Amniotic stem cell (primary cell): ENCODE measurements at places on chromosomes 1 and 21.

DNA sequence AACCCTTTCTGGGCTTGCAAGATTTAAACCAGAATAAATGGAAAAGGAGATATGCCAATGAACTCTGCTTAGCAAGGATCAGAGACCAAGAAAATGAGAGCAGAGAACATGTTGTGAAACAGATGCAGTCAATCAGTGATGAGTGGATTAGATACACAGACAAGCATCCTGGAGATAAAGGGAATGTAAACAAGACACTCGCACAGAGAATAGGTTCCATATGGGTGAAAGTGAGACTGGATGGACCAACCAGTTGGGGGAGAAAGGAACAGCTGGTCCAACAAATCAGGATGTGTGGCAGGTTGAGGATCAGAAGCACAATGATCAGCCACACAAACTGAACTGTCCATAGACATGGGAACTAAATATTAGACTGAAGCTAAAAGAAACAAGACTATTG lies 338.2 kb downstream of the ASTN1 start:
- DNase-seq = no peak

DNA sequence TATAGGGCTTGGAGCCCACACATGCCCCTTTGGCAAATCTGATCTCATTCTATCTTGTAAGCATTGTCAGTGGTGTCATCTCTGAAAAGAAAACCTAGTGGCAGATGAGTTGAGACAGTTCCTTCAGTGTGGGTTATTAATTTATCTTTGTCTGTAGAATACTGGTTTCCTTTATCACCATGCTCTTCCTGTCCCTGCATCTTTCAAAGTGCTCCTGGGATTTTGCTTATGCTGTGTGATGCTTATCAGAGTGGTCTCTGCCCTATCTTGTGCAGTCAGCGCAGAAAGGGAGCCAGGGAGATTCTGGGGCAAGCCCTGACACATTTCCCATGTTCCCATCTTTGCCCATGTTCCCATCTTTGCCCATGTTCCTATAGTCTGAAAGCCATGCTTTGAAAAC lies 402.9 kb downstream of the RWDD3 start:
- DNase-seq = no peak

DNA sequence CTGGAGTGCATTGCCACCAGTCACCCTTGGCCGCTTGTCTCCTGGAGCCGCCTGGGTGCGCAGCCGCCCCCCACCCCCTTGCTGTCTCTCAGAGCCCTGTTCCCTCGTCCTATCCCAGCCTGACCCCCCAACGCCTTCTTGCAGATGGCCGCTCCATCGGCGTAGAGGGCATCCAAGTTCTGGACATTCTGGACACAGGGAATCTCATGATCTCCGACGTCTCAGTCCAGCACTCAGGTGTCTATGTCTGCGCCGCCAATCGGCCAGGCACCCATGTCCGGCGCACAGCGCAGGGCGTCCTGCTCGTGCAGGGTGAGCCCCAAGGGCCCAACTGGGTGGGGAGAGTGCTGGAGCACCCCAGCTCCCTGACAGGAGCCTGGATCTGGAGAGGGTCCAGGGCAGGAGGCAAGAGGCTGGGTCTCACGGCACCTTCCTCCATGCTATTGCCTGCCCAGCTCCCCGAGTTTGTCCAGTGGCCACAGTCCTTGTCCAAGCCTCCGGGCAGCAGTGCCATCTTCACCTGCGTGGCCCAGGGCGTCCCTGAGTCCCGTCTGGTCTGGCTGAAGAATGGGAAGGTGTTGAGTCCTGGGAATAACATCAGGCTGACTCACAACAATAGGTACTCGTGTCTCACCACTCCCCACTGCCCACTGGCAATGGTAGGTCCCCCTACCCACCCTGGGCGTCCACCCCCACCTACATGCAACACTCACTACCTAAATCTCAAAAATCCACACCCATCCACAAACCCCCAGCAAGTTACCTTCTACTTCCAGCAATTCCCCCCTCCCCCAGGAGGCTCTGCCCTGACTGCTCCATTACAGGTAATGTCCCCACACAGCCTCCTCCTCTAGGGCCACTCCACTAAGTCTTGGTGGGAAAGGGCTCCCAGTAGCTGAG lies 24.6 kb downstream of the SLC27A3 start:
- DNase-seq = no peak

DNA sequence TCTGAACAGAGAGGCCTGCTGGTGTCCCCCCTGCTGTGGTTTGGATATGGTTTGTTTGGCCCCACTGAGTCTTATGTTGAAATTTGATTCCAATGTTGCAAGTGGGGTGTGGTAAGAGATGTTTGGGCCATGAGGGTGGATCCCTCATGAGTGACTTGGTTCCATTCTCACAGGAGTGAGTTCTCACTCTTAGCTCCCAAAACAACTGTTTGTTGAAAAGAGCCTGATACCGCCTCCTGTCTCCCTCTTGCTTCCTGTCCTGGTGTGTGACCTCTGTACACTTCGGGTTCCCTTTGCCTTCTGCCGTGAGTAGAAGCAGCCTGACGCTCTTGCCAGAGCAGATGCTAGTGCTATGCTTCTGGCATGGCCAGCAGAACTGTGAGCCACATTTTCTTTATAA lies 60.5 kb downstream of the C21orf91 start:
- no peak for DNase-seq

DNA sequence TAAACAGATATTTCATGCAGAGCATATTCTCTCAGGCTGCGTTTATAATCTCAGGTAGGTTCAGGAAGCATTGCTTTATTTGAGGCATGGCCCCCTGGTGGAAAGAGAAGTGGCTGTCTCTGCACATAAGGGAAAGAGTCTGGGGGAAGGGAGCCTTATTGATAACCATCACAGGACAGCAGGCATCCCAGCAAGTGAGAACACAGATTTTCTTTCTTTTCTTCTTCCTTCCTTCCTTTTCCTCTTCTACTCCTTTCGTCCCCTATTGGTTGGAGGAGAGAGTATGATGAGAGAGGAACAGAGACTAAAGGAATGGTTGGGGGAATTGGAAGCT lies 21.9 kb downstream of the TSNAX start:
- DNase-seq = no peak

- no peak for DNase-seq
These were observed 264.9 kb upstream of the PLXNA2 start for GRCh38 chr1:208509072-208509471.

DNA sequence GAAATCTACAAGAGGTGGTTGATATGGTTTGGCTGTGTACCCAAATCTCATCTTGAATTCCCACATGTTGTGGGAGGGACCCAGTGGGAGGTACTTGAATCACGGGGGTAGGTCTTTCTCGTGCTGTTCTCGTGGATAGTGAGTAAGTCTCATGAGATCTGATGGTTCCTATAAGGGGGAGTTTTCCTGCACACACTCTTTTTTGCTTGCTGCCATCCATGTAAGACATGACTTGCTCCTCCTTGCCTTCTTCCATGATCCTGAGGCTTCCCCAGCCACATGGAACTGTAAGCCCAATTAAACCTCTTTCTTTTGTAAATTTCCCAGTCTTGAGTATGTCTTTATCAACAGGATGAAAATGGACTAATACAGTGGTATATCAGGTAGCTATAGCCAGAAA lies 5.2 kb upstream of the VWA5B1 start:
- no peak for DNase-seq

GRCh38 chr21:45011911-45012661 lies 62.3 kb upstream of the ADARB1 start:
- peak; percentile 74 for DNase-seq

DNA sequence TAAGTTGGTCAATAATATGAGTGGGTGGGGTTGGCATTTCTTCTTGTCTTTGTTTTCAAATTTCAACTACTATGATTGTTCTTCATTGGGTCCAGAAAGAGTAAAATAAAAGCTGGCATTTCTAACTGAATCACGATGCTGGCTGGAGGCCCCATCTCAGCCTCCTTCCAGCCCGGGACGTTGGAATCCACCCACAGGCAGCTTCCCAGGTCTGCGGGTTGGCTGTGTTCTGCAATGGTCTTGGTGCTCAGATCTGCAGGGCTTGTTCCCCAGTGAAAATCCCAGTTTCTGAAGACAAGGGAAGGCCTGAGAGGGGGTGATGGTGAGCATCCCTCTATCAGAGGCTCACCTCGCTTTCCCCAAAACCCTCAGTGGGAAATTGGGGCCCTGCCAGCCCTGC lies 54.7 kb upstream of the ARHGEF16 start:
- no peak for DNase-seq

- DNase-seq = no peak
These were observed 17.5 kb upstream of the DUSP10 start for GRCh38 chr1:221759436-221759835.

DNA sequence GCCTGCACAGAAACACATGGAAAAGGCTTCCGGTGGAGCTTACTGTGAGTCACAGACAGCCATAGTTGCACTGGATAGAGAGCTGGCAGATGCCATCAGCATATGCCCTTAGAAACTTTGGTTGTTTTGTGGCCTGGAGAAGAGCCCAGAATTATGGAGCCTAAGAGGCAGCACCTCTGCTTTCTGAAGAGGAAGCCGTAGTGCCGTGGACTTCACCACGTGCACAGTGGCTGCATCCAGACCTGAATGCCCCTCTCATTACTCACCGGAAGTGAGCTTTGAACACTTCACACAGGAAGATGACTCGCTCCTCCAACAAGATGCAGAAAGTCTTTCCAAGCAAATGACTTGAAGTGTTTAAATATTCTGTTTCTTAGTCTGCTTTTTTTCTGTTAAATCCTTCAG lies 28.4 kb downstream of the JUN start:
- peak; percentile 94 for DNase-seq

DNA sequence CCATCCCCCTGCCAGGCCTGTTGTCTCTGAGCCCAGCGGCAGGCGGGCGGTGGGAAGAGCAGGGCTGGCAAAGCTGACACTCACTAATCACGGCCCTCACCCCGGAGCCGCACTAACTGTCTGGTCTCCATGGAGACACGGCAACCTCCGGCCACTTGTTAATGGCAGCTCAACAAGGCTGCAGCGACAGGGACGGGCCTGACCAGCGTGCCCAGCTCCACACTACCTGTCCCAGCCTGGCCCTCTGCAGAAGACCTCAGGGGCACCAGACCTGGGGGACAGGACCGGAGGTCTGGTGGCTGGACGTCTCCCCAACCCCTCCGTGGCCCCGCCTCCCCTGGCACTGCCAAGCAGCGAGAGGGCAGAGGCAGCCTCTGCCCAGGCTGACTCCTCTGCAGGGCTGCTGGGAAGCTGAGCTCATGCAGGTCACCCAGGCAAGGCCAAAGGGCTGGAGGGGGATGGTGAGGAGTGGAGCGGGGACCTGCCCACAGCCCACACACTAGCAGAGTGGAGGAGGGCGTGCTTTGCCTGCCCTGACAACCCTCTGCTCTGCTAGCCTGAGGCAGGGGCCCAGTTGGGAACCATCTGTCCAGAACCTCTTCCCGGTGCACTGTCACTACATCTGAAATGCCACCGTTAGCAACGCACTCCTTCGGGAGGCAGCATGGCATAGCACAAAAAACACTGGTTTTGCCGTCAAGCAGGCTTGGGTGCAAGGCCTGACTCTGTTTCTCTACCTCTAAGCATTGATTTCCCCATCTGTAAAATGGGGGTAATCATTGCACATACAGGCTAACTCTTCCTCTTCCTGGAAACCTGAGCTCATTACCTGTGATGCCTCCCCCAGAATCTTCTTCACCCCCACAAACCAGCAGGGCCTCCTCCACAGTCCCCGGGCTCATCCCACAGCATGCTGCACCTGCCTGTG lies 29.6 kb upstream of the WASF2 start:
- DNase-seq = no peak

- no peak for DNase-seq
These were observed 880 bp upstream of the MTF2 start for GRCh38 chr1:93078203-93078602.

GRCh38 chr21:35664683-35665082 lies 395.6 kb downstream of the SETD4 start:
- no peak for DNase-seq

DNA sequence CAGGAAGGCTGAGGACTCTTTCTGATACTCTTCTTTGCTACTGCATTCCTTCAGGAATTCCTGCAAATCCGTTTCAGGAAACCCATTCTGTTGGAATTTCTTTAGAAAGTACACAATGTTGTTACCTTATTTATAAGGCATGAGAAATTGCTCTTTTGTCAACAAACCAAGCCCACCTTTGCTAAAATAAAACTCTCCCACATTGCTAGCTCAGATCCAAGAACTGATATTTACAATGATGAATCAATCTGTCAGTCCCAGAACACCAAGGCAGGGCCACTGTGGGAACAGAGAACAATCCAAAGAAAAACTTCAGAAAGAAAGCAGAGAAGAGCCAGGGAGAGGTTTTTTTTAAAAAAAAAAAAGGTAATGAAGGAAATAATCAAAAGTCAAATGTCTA lies 36.6 kb upstream of the LPAR3 start:
- DNase-seq = no peak

DNA sequence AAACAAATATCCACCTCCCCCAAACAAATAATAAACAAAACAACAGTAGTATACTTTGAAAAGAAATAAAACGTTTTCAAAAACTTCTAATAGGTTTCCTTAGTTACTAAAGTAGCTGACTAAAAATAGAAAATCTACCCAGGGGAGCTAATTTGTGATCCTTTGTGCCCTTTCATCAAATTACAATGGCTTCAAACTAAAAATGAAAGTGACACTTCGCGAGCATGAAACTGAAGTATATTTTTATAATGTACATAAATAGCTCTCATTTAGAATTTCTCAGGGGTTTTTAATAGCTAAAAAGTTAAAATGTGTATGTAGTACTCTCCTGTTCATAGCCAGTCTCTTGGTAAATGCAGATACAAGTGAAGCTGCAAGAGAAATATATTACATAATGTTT lies 78.4 kb downstream of the BRINP3 start:
- DNase-seq = no peak

GRCh38 chr1:116877141-116877818 lies 32.4 kb upstream of the PTGFRN start:
- no peak for DNase-seq

DNA sequence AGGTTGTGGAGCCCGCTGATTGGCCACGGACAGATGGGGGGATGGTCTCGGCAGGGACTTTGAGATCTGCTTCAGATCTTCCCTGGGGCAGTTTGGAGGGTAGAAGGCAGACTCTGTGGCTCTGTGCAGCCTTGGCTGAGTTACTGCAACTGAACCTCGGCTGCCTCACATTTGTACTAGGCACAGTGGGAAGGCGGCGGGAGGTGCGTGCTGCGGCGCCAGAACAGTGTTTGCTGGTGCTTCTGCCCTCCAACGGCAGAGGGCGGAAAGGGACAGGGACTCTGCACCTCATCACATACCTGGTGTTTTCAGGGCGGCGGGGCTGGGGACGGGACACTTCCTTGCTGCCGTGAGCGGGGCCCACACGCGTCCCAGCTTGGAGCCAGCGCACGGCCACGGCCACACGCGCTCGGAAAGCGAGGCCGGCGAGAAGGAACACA lies 26.2 kb downstream of the SLC66A1 start:
- DNase-seq = no peak

DNA sequence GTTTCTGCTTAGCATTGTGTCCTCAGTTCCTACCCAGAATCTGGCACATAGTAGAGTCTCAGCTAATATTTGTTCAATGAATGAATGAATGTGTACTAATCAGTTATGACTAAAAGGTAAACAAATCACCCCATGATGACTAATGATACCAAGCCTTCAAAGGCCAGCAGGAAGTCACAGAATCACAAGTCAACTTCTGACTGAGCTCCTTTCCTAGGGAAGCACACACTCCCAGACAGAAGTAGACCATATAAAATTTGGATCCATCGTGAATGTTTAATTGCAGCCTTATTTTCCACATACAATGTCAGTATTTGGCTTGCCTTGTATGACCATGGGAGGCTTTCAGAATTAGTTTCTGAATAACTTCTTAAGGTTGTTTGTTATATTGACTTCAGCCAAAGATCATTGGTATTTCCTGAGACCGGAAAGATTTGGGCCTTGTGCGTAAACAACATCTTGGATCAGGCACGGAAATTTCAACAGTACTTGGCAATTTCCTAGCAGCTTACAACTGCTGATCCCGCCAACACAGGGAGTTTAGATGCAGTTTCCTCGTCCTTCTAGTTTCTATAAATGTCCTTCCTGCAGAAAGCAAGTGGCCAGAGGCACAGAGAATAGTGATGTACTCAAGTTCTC lies 185.9 kb upstream of the ATP1B1 start:
- no peak for DNase-seq
